NCI-H82 (cell line): ENCODE measurements at places on chromosomes 16 and 17.

DNA sequence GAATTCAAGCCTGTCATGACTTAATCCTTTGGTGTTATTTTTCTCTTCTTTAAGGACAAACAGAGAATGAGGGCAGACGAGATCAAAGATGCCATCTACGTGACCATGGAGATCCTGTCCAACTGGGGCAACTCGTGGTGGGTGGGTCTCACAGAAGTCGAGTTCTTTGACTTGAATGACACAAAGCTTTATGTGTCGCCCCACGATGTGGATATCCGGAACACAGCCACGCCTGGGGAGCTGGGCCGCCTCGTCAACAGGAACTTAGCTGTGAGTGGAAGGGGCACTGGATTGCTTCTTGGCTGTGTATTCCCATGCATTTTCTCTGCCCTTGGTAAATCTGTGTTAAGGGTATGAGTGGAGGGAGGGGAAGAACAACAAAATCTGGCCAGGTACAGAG lies 158.7 kb downstream of the KATNIP start:
- no peak for DNase-seq

GRCh38 chr17:68004201-68004600 lies 7.9 kb upstream of the C17orf58 start:
- DNase-seq = peak; percentile 93

GRCh38 chr17:49343273-49343672 lies 18.8 kb downstream of the ZNF652 start:
- DNase-seq = no peak

DNA sequence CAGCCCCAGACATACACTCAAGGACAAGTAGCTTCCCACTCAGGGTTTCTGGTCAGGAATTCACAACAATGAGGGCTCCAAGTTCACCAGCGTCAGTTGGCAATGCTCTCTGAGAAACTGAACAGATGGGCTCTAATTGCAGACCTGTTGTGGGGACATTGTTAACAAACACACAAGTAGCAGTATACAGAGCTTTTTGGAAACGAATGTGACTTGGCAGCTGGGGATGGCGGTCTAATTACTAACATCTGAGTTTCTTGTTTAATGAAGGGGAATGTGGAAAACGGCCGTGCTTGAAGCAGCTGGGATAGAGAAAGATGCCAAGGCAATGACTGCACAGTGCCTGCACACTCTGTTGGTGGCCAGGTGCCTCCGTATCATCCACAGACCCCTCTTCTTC lies 316.1 kb upstream of the IRX3 start:
- DNase-seq = no peak

DNA sequence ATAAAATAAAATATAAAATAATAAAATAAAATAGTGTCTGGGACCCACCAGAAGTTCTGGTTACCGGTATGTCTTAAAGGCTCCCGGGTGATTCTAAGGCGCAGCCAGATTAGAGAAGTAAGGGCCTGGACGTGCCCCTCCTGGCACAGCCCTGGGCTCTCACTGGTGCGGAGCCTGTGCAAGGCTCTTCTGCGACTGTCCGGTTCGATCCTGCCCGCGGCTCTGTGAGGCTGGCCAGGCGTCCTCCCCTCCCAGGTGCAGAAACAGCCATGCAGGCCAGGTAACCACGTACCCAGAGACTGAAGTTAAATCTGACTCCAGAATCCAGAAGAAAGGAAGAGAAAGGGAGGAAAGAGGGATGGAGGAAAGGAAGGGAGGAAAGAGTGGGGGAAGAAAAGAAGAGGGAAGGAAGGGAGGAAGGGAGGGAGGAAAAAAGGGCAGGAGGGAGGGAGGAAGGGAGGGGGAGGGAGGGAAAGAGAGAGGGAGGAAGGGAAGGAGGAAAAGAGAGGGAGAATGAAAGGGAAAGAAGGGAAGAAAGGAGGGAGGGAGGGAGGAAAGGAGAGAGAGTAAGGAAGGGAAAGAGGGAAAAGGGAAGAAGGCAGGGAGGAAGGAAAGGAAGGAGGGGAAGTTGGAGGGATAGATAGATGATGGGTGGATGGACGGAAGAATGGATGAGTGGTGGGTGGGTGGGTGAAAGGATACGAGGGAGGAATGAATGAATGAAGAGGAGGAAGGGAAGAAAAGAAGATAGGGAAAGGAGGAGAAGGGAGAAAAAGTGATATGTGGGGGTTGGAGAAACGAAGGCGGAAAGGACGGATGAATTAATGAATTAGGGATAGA lies 42.3 kb downstream of the C16orf82 start:
- no peak for DNase-seq

- peak; percentile 59 for DNase-seq
These were observed 700 bp downstream of the MFAP4 start for GRCh38 chr17:19386051-19386929.

DNA sequence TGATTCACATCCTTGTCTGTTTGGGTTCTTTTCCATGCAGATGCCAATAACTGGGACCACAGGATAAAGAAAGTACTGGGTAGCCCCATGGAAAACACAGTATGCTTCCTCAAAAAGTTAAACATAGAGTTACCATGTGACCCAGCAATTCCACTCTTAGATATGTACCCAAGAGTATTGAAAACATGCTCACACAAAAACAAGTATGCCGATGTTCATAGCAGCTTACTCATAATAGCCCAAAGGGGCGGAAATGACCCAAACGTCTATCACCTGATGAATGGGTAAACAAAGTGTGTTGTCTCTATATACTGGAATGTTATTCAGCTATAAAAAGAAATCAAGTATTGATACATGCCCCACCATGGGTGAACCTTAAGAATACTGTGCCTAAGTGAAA lies 55.4 kb downstream of the CYB5B start:
- no peak for DNase-seq

- no peak for DNase-seq
These were observed 88.0 kb downstream of the CMIP start for GRCh38 chr16:81532491-81533174.

DNA sequence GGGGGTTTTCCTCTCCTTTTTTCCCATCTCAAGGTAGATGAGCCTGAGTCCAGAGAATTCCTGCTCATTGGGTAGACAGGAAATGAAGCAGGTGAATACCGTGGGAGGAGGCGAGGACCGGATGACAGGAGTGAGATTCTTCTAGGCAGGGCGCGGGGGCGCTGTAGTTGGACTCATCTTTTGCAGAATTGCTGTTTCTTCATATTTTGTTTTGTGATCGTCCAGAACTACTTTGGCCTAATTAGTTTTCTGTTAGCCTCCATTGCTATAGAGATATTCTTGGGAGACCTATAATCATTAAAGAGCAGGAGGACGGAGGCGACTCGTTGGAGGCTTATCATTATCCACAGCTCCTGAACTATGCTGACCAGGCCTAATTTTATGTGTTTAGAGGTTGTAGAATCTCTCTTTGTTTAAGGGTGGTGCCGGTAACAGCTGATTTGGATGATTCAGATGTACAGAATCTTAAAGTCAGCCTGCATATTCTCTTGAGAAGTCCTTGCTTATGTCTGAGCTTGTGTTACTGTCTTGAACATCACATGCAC lies 650 bp downstream of the ATP6V0A1 start:
- DNase-seq = peak; percentile 73

DNA sequence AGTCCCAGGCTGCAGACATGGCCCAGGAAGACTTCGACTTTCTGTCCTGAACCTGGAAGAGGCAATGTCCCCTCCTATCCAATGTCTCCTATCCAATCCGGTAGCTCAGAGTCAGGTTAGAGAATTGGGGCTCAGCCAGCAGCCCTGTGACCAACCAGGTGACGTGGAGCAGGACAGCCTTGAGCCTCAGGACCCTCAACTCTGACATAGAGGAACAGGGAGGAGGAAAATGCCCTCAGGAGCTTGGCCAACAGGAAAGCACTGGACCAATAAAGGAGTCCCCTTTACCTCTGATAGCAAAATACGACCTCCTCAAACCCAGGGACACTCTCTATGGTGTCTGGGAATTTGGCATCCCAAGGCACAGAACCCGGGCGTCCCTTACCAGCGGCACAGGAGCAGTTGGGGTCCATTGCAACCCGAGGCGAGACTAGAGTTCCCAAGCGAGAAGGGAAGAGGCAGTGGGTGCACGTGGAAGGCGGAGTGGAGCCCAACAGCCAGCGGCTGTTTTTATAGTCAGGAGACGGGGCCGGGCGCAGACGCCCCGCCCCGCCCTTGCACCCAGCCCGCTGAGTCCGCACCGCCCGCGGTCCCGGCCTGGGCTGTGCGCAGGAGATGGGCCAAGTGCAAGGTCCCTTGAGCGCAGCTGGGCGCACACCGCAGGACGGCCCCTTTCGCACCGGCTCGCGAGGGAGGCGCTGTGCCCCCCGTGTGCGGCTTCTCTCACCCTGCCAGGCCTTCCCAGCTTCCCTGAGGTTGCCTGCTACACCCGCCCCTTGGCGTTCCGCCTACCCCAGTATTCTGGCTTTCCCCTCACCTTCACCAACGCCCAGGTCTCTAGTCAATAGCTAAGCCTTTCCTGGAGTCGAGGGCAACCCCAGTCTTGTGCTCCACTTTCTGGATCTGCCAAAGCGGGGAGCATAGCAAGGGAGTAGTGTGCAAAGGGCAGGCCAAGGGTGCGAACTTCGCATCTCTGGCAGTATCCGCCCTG lies at the start of gene MT1G:
MT1G (minus strand) TSS at position 485 of the 991 bp plus-strand sequence; CDS start at position 413, 72 bp downstream.
- DNase-seq = peak; percentile 23

GRCh38 chr17:18015593-18015992 lies 23.4 kb downstream of the ATPAF2 start:
- DNase-seq = peak; percentile 78

DNA sequence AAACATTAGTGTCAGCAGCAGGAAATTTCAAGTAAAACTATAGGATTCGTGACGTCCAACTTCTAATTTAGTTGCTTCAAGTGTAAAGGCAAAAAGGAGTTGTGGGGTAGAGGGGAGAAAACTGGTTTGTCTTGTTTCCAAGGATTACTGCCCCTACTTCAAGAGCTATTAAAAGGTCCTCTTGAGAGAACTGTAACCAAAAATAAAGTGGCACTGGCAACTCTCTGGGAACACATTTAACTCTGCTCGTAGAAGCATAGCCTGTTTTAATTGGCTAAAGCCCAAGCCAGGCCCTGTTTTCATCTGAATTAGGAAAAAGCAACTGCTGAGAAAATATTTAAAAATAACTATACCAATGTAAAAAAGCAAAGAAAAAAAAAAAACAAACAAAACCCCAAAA lies 51.8 kb upstream of the AKAP1 start:
- DNase-seq = no peak

- DNase-seq = peak; percentile 81
These were observed 946 bp upstream of the TMEM256 start for GRCh38 chr17:7404737-7405349.

DNA sequence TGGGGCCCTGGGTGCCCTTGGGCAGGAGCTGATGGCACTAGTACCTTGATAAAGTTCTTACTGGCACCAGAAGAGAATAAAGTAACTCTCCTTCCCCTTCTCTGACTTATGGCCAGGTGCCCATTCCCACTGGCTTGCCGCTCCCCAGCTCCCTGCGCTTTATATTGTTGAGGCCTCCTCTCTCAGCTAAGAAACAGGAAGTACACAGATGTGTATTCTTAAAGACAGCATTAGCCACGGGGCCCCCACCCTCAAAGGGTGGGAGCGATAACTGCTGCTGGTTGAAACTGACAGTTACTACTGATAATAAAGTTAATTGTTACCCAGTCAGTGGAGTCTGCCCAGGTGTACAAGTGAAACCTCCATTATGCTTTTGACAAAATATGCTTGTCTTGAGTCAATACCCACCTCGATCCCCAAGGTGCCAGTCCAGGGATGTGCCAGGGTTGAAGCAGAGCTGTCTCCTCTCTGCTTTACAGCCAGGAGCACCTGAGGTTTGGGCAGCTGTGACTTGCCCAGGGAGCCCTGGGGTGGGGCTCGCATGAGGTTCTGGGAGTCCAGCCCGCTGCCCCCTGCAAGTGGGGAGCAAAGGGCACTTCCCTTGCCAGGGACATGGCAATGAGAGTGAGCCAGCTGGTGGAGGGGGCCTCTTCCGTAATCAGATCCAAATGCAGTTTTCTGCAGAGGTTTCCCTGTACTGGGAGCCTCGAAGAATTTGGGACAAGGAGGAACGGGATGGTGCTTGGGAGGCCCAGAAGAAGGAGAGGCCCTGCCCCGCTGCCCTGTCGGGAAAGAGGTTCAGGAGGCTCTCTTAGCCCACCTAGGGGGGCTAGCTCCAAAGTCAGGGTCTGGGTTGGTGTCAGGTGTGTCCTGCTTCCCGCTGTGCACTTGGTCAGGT lies 5.4 kb upstream of the CLDN9 start:
- DNase-seq = no peak

DNA sequence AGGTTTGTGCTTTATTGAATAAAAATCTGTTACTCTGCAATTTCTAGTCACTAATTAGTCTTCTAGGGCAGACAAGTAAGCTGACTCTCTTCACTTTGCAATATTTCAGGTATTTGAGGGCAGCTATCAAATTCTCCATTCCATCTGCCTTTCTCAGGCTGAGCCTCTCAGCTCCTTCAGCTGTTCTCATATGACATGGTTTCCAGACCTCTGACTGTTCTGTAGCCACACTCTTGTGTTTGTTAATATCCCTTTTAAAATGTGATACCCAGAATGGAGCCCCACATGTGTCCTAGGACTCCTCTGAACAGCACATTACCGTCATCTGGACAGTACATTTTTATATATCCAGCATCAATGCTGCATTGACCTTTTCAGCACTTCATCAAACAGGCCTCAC lies 46.1 kb upstream of the MTMR4 start:
- DNase-seq = no peak

- no peak for DNase-seq
These were observed 120.4 kb downstream of the IRX3 start for GRCh38 chr16:54165912-54166865.

DNA sequence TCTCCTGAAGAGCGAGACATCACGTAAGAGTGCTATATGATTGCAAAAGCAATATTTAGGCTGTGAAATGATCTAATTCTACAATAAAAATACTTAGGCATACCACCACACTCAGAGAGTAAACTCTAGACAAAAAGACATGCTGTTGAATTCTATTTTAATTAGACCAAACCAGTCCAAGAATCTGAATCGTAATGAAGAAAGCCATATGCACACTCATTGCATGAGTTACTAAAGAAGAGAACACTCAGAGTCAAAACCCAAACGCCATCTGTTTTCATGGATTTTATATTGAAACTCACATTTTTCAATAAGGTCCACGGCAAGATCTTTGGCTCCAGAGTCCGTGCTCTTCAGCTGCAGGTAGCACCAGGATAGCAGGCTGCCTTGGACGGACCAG lies 65.2 kb downstream of the ZZEF1 start:
- no peak for DNase-seq
